ENCODE measurements at places on chromosomes 5 and 9.
A peak's percentile ranks its signal among the peaks of the same experiment; 100 is the strongest.

DNA sequence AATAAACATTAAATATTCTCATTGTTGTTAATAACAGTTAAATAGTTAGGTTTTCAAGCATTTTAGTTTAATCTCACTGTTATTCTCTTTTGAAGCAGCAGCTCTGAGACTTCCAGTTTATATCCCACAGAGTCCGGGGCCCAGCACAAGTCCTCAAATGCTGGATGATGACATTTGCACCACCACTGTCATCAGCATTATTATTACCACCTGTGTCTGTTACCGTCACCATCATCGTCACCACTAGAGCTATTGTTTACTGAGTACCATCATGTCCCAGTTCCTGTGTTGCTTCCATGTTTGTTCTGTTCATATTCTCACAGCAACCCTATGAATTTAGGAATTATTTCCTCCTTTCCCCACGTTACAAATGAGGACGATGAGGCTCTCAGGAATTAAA, 169.2 kb upstream of the NR3C1 start:
- DNase-seq, result no peak

- DNase-seq, result no peak
Measured at GRCh38 chr9:32490601-32491000, 35.4 kb downstream of the RIGI start.

DNA sequence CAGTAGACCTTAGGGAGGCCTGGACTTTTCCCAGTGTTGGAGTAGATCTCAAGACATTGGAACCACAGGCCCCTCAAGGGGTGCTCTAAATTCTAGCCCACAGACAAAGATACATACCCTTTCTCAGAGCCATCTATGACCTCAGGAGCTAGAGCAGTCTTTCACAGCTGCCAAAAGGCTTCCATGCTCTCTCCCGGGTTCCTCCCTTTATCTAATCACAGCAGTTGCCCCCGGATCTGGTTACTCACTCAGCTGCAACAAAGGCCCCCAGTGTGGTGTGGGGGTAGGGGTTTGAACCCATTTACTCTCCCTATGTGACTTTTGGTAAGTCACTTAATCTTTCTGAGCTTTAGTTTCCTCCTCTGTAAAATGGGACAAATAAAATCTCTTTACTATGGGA, 27.0 kb downstream of the POU4F3 start:
- no peak for DNase-seq

- DNase-seq, result no peak
Measured at GRCh38 chr5:73552642-73553041, 12.8 kb downstream of the ANKRA2 start.

- no peak for DNase-seq
Measured at GRCh38 chr9:71830153-71830552, 61.8 kb upstream of the CEMIP2 start.

- no peak for DNase-seq
Measured at GRCh38 chr9:129938291-129938979, 103.2 kb downstream of the USP20 start.

- DNase-seq, result no peak
Measured at GRCh38 chr5:178531786-178532185, 58.4 kb downstream of the COL23A1 start.

DNA sequence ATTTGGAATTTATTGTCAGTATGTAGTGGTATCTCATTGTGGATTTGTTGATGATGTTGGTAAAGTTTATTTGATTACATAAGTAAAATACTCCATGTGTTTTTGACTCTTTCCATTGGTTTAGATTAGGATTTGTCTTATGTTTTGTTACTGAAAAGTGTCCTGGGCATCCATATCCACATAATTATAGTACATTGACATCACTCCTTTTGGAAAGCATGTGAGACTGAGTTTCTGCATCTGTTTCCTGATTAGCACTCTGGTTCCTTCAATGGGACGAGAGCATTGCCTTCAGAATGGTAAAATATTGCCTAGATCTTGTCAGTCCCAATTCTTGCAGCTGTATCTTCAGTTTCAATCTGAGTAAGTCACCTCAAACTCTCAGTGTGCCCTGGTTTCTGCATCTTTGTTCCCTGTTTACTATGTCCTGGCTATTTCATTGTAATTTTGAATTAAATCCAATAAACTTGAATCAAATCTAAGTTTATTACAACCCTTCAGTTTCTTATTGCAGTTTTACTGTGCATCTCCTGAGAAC, 128.1 kb downstream of the FBXO38 start:
- DNase-seq, result no peak

DNA sequence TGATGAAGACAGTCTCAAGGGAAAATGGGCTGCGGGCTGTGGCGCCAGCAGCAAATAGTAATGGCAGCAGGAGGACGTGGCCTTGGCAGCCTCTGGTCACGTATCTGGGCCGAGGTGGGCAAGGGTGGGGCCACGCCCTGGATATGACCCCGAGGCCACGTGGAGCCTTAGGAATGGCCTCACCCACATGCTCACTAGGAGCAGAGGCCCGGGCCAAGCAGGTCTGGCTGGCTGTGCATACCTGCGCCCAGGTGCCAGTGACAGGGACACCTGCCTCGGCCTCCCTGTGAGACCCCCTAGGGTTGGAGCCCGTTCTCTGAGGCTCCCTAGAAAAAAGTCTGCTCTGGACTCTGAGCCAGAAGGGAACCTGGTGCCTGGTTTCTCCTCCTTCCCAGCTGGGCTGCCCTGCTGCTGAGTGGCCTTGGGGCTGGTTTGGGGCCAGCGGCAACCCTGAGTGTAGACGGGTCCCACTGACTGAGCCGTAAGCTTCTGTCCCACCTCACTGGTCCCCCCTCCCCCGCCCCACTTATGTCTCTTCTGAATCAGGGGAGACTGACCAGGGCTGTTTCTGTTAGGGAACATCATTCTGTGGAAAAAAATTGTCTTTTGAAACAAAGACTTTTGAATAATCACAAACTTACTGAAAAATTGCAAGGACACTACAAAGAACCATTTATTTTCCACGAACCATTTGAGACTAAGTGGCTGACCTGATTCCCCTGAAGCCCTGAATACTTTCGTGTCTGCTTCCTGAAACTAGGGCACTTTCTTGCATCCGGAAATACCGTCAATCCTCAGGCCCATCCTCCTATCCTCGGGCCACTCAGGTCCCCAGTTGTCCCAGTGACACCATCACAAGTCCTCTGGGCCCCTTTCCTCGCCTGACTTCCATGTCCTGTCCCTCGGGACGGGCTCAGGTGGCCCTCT, 60.8 kb downstream of the WNK2 start:
- DNase-seq, result no peak

- DNase-seq, result peak; percentile 9
Measured at GRCh38 chr9:83538172-83538889, at the start of gene FRMD3. TSS of gene FRMD3 (minus strand) at chr9:83538401. CDS start at chr9:83538231, 170 bp downstream.

- no peak for DNase-seq
Measured at GRCh38 chr5:1229822-1230221, 4.6 kb downstream of the SLC6A18 start.

- DNase-seq, result no peak
Measured at GRCh38 chr9:35861161-35861897, 8.9 kb downstream of the OR13J1 start.

DNA sequence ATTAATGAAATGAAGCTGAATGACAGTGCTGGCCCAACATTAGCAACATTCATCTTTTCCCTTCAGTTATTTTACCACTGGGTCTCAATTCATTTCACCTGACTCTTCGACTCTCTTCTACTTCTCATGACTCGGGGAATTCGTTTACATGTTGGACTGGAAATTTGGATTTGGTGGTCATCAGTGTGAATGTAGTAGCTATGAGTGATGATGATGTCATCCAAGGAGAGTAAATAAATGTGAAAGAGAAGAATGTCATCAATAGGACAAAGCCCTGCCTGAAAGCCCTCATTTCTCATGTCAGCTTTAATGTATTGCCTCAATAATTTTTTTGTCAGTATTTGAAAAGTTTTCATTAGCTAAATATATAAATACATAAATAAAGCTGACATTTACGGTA, 21.9 kb upstream of the CFAP95 start:
- DNase-seq, result no peak

GRCh38 chr5:108649106-108649505, 98.6 kb upstream of the FER start:
- no peak for DNase-seq

DNA sequence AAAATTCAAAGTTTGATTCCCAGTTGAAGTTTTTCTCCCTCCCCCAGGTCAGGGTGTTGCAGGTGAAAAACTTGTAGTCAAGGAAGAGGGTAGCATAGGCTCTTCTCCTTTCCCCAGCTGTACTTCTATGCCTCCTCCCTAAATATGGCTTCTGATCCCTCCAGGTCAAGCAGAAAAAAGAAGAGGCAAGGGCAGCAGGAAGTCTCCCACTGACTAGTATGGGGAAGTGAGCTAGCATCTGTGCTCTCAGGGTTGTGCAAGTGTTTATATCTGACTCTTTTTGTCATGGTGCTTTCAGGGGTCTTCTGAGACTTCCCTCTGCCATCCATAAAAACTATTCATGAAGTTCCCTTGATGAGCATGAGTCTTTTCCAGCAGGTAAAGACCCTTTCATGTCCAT, 76.0 kb downstream of the ATPSCKMT start:
- DNase-seq, result no peak

DNA sequence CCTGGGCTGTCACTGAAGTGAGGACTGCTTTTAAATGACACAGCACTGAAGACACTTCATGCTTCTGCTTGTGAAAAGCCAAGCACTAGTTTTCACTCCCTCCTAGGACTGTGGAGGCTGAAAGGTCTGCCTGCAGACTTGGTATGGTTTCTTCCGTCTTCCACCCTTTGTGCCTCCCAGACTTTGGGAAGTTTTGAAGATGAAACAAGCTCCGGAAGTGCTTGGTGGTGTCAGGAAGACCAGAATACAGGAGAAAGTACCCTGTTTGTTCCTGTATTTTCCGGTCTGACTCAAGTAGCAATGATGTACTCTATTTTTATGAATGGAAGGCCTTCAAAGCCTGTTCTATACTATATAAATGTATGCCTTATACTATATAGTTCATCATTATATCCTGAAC, 222.7 kb downstream of the PDZD2 start:
- no peak for DNase-seq

DNA sequence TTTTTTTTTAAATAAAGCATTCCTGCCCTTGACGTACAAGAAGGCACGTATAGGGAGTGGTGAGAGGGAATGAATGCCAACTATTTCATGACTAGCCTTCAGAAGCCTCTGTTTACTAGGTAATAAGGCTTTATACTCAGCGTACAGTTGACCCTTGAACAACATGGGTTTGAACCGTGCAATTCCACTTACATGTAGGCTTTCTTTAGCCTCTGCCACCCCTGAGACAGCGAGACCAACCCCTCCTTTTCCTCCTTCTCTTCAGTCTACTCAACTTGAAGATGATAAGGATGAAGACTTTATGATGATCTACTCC, 22.5 kb downstream of the CDC42SE2 start:
- DNase-seq, result no peak

GRCh38 chr5:94621763-94622162, 3.3 kb downstream of the SLF1 start:
- DNase-seq, result no peak

GRCh38 chr5:59126708-59127573, 544.1 kb downstream of the RAB3C start:
- no peak for DNase-seq

DNA sequence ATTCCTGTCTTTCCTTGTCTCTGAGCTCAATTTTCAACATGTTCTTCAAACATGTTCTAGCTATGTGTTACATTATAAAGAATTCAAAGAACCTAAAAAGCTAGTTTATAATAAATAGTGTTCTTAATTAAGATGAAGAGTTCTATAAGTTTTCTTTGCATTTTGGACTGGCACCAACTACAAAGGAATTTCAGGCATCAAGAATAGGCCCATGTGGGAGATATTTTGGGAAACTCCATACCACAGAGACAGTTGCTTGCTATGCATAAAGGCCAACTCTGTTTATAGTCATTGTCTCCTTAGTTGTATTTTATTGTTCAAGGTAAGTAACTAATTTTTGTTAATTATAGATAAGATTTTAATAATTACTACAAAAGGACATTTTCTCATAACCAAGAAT, 4.5 kb downstream of the SLF1 start:
- no peak for DNase-seq

GRCh38 chr5:102545175-102545574, 46.4 kb upstream of the SLCO6A1 start:
- DNase-seq, result no peak

DNA sequence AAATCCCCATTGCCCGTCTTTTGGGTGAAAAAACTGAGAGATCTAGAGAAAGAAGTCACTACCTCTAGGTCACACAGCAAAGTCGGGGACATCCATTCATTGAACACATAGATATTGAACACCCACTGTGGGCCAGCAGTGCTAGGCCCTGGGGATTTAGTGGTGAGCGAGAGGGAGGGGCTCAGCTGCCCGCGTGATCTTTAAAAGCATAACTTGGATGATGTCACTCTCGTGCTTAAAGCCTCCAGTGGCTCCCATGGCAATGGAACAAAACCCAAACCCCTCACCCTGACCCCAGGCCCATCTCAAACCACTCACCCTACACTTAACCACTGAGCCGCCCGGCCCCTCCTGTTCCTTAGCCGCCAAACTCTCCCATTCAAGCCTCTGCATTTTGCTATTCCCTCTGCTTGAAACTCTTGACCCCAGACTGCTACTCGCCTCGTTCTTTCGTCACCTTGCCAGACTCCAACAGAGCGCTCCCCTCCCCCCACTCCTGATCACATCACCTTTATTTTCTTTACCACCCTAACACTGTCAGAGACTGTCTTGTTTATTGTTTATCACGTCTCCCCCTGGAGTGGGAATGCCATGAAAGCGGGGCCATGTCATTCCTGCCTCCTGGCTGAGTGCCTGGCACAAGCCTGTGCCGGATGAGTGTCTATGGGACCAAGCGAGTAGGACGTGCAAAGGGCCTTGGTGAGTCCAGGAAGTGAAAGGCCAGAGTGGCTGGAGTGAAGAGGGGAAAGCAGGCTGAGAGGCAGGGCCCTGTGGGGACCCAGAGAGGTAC, 710 bp upstream of the PIP5KL1 start:
- DNase-seq, result no peak

Measured in stimulated activated CD4-positive, alpha-beta T cell treated with anti-CD3 and anti-CD28 coated beads, Interleukin-15, amount 100 ng/mL, for 48 hours (primary cell).